Right forelimb (tissue), 1 donor: ENCODE measurements at places on chromosomes 11 and 22.

- DNase-seq, result no peak
Measured at GRCh38 chr11:14374922-14375830, 16.2 kb upstream of the RRAS2 start.

GRCh38 chr22:25545146-25545545, 19.3 kb upstream of the GRK3 start:
- no peak for DNase-seq

GRCh38 chr11:27319072-27319471, 43.9 kb downstream of the CCDC34 start:
- no peak for DNase-seq

GRCh38 chr11:131998020-131998419, 627.6 kb downstream of the NTM start:
- DNase-seq, result no peak
